Ovary (tissue), 10 donors: ENCODE measurements at places on chromosomes 1 and 21. TPM values are rescaled to one million over a fixed set of nuclear protein-coding genes. Genes with fewer than 3 reads are reported as not detected.

GRCh38 chr21:38114717-38115333 is 142.0 kb upstream of the KCNJ15 start:
- no peak for DNase-seq
- no peak overlapping the region for H3K4me3 ChIP-seq
- H3K27me3 ChIP-seq, result no peaks in the 10 kb centered on the region
- H3K4me1 ChIP-seq, result no peaks in the 10 kb centered on the region

DNA sequence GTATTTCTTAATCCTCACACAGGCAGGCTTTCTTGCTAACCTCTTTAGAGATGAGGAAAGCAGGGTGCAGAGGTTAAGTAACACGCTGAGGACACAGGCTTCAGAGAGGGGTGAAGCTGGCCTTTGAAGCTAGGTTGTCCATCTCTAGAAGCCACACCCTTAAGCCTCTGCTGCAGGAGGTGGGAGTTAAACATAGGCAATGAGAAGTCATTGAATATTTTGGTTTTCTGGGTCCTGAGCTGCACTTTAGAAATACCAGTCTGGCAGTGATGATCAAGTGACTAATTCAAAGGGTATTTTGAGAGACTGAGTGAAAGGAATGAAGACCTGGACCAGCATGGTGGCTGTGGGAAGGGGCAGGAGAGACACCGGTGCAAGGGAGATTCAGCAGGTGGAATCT is 9.9 kb downstream of the KCNJ15 start:
- no peak overlapping the region for H3K27ac ChIP-seq
- no peaks in the 10 kb centered on the region for H3K36me3 ChIP-seq
- no peaks in the 10 kb centered on the region for H3K4me1 ChIP-seq
- no peak for DNase-seq
- H3K4me3 ChIP-seq, result no peak overlapping the region
- H3K27me3 ChIP-seq, result no peaks in the 10 kb centered on the region

DNA sequence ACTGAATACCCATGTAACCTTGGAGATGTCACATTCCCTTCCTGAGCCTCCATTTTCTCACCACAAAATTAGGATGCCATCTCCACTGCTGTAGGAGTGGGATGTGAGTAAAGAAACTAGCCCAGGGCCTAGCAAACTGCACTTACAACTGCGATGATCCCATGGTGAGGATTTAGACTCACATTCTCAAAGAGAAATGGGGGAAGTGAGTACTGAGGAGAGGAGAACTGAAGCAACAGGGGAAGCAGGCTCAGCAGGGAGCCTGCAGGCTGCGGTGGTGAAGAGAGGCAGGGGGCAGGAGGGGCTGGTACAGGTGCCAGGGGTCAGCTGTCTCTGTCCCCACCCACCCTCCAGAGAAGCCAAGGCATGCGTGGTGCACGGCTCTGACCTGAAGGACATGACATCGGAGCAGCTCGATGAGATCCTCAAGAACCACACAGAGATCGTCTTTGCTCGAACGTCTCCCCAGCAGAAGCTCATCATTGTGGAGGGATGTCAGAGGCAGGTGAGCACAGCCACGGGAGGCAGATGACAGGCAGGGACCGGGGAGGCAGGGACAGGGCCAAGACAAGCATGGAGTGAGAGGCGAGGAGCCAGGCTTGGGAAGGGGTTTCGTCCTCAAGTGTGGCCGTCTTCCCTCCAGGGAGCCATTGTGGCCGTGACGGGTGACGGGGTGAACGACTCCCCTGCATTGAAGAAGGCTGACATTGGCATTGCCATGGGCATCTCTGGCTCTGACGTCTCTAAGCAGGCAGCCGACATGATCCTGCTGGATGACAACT is 16.4 kb upstream of the ATP1A4 start:
- no peaks in the 10 kb centered on the region for H3K4me1 ChIP-seq
- no peak for DNase-seq
- H3K36me3 ChIP-seq, result no peaks in the 10 kb centered on the region

DNA sequence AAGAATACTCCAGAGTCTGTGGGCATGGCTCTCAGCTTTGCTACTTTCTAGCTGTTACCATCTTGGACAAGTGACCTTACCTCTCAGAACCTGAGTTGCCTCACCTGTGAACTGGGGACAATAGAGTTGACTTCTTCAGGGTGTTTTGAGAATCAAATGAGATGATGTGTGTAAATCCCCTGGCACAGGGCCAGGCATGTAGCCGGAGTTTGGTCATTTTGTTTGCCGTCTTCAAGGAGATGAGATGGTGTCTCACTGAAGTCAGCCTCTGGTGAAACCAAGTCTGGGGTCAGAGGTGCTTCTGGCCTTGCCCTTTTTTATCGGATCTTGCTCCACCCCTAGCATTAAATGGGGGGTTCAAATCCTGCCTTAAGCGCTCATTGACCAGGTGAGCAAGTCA is 149.2 kb upstream of the TMEM51 start:
- peaks cover 20% of the 10 kb centered on the region for H3K4me1 ChIP-seq
- no peak for DNase-seq
- no peaks in the 10 kb centered on the region for H3K36me3 ChIP-seq
- no peak overlapping the region for H3K4me3 ChIP-seq
- H3K27me3 ChIP-seq, result no peaks in the 10 kb centered on the region

DNA sequence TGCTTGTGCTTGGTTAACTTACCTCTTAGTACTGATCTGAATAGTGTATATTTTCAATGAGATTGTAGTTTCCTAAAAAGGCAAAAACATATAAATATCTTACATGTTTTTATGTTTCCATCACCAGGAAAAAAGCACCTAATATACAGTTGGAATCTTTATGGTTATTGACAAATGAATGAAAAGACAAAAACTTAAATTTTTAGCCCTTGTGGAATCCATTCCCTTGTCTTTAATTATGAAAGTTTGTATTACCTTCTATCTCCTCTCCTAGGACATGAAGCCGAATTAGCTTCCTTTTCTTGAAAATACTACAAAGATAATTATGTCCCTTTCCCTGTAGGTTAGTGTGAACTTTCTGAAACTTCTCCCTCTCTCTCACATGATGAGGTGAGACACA is at the start of gene OR2T12:
OR2T12 (minus strand) TSS at position 101 of the 400 bp plus-strand sequence. CDS start 7,846 bp downstream, outside the sequence.
- H3K36me3 ChIP-seq, result no peaks in the 10 kb centered on the region
- no peak for DNase-seq
- no peaks in the 10 kb centered on the region for H3K4me1 ChIP-seq
- H3K4me3 ChIP-seq, result no peak within 1 kb of the TSS

DNA sequence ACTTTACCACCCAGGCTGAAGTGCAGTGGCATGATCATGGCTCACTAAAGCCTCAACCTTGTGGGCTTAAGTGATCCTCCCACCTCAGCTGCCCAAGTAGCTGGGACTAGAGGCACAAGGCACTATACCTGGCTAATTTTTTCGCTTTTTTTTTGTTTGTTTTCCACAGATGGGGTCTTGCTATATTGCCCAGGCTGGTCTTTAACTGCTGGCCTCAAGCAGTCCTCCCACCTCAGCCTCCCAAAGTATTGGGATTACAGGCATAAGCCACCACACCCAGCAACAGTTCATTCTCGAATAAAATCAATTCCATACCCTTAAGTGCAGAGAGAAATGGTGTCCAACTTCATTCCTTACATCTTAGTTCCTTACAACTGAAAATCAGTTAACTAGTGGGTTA is 24.8 kb downstream of the DCAF8 start:
- no peak for DNase-seq
- H3K36me3 ChIP-seq, result no peaks in the 10 kb centered on the region
- no peaks in the 10 kb centered on the region for H3K4me1 ChIP-seq
- H3K4me3 ChIP-seq, result no peak overlapping the region

The NDC1 gene
- 10.2 TPM for total RNA-seq

The PCP4L1 gene
- total RNA-seq, result 6.3 TPM

GRCh38 chr21:28393279-28393678 is 599.4 kb downstream of the LTN1 start:
- no peaks in the 10 kb centered on the region for H3K4me1 ChIP-seq
- H3K4me3 ChIP-seq, result no peak overlapping the region
- no peak for DNase-seq
- H3K36me3 ChIP-seq, result no peaks in the 10 kb centered on the region
- H3K27me3 ChIP-seq, result no peaks in the 10 kb centered on the region

- no peaks in the 10 kb centered on the region for H3K27me3 ChIP-seq
- H3K4me1 ChIP-seq, result no peaks in the 10 kb centered on the region
- DNase-seq, result no peak
- no peaks in the 10 kb centered on the region for H3K36me3 ChIP-seq
Observed at GRCh38 chr1:202104073-202104472, 18.6 kb upstream of the GPR37L1 start.

DNA sequence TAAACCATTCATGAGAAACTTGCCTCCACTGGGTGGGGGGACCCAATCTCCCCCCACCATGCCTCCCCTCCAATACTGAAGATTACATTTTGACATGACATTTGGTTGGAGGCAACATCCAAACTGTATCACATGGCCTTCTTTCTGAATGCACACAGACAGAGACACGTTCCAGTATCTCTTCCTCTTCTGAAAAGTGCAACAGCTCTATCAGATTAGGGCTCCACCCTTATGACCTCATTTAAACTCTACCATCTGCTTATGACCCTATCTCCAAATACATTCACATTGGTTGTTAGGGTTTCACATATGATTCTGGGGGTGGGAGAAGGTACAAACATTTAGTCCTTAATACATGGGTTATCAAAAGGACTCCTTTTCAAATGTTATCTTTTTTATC is 481.8 kb upstream of the NFIA start:
- no peaks in the 10 kb centered on the region for H3K36me3 ChIP-seq
- H3K27ac ChIP-seq, result no peak overlapping the region
- no peak for DNase-seq

The NCF2 gene
- 3.6 TPM for total RNA-seq

The OR14K1 gene
- not detected for total RNA-seq

DNA sequence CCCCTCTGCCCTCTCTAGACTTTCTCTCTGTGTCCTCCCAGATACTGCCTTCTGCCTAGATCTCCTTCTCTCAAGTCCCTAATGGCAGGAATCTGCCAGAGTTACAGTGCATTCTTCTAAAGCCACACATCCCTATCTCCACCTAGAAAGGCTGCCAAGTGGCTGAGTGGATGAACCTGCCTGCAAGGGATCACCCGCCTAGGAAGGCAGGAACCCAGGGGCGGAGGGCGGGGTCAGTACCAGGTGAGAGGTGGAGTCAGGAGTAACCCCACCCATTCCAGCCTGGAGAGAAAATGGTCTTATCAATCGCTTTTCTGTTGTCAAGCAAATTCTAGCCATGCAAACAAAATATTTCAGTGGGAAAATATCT is 60.8 kb downstream of the BCAR3 start:
- H3K4me3 ChIP-seq, result no peak overlapping the region
- no peak overlapping the region for H3K27ac ChIP-seq
- DNase-seq, result no peak
- H3K4me1 ChIP-seq, result peaks cover 3% of the 10 kb centered on the region
- no peaks in the 10 kb centered on the region for H3K36me3 ChIP-seq

- peaks cover 7% of the 10 kb centered on the region for H3K4me1 ChIP-seq
- no peaks in the 10 kb centered on the region for H3K27me3 ChIP-seq
- H3K27ac ChIP-seq, result no peak overlapping the region
Observed at GRCh38 chr1:39131940-39132339, 72.6 kb upstream of the MACF1 start.

GRCh38 chr21:45080639-45081414 is 6.4 kb downstream of the ADARB1 start:
- no peak overlapping the region for H3K4me3 ChIP-seq
- no peaks in the 10 kb centered on the region for H3K4me1 ChIP-seq
- no peak overlapping the region for H3K27ac ChIP-seq
- no peak for DNase-seq
- H3K36me3 ChIP-seq, result no peaks in the 10 kb centered on the region

The GJB4 gene
- not detected for total RNA-seq

The FMN2 gene
- total RNA-seq, result 9.9 TPM

DNA sequence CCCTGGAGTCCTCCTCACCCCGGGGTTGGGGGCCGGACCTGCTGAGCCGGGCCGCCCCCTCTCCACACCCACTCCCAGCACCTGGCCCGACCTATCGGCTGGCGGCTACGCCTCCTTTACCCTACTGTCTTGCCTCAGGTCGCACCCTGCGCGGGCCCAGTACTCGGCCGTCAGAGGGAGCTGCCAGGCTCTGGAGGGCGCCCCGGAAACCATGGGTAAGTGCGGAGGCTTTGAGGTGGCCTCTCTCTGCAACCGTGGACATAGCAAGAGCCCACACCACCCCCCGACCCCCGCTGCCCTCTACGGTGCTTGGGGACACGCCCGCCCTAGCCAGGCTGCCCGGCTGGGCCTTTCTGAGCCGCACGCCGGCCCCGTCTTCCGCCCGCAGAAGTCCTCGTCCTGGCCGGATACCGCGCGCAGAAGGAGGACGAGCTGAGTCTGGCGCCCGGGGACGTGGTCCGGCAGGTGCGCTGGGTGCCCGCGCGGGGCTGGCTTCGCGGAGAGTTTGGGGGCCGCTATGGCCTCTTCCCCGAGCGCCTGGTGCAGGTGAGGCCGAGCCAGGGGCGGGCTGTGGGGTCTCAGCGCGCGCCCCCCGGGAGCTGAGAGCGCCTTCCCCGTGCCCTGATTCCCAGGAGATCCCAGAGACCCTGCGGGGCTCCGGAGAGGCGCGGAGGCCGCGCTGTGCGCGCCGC is at the start of gene SH3D21:
SH3D21 (plus strand) TSS at position 159 of the 692 bp plus-strand sequence; CDS start at position 212, 53 bp downstream.
- no peaks in the 10 kb centered on the region for H3K27me3 ChIP-seq
- peak; percentile 47 for DNase-seq
- H3K27ac ChIP-seq, result no peak within 1 kb of the TSS
- no peaks in the 10 kb centered on the region for H3K36me3 ChIP-seq
- H3K4me1 ChIP-seq, result peaks cover 6% of the 10 kb centered on the region

DNA sequence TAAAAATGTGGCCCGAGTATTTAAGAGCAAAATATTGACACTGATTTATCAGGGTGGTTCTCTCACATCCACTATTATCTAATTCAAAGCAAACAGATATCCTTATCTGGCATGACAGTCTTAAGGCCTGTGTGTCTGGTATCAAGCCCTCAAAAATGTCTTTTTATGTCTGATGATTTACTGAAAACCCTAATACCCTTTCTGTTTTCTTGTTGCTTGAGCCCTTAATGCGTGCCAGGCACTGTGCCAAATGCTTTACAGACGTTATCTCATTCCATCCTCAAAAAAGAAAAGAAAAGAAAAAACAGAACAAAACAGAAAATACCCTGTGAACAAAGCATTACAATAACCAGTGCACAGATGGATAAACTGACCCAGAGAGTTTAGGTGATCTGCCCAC is 5.7 kb downstream of the DUSP23 start:
- H3K4me1 ChIP-seq, result no peaks in the 10 kb centered on the region
- no peak overlapping the region for H3K4me3 ChIP-seq
- H3K27me3 ChIP-seq, result no peaks in the 10 kb centered on the region
- no peak overlapping the region for H3K27ac ChIP-seq
- DNase-seq, result no peak

The CHIA gene
- not detected for total RNA-seq

DNA sequence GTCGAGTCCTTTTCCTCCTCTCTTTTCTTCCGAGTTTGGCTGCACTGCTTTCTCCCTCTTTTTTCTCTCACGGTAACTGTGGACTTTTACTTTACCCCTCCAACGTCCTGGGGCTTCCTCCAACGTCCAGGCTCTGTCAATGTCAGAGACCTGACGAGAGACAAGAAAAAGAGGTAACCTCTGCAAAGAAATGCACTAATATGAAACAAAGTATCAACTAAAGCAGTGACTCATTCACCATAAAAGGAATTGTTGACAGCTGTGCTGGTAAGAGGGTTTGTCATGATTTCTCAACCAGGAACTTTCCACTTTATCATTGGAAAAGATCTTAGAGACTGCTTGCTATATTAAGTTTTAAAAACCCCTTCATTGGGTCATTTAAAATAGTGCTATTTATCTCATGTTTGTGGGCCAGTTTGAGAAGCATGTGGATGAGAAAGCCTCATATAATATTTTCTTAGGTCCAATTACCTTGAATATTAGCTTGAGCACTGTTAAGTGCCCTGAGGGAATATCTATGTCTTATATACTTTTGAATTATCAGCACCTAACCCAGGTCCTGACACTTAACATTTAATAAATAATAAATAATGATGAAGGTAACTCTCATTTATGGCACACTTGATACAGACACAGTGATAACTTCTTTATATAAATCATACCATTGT is at the start of gene GBP2:
GBP2 (minus strand) TSS at position 202 of the 668 bp plus-strand sequence. CDS start 4,148 bp downstream, outside the sequence.
- no peak for DNase-seq
- H3K36me3 ChIP-seq, result no peaks in the 10 kb centered on the region
- H3K27me3 ChIP-seq, result no peaks in the 10 kb centered on the region
- H3K4me3 ChIP-seq, result peak within 1 kb of the TSS; percentile 52
- H3K27ac ChIP-seq, result peak within 1 kb of the TSS; percentile 74
- no peaks in the 10 kb centered on the region for H3K4me1 ChIP-seq
